Stimulated activated CD4-positive, alpha-beta T cell treated with anti-CD3 and anti-CD28 coated beads, Interleukin-2, amount 100 ng/mL, for 24 hours (primary cell): ENCODE measurements at places on chromosomes 12 and 14.
A peak's percentile ranks its signal among the peaks of the same experiment; 100 is the strongest.

GRCh38 chr12:59056966-59057365 lies 136.7 kb upstream of the LRIG3 start:
- DNase-seq = no peak

DNA sequence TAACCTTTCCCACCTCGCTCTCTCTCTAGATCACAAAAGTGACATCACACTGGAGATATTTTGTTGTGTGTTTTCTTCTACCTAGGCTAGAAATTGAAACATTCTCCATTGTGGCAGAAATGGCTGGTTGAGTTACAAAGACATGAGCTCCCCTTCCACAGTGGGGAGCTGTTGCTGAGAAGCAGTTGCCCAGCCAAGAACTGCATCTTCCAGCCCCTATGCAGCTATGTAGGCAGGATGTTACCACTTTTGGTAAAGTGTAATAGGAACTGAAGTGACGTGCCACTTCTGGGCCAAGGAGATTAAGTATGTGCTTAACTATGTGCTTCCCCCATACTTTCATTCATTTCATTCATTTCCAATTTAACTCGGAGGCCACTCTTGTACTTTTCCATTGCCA lies 138.7 kb upstream of the E2F7 start:
- DNase-seq = no peak

DNA sequence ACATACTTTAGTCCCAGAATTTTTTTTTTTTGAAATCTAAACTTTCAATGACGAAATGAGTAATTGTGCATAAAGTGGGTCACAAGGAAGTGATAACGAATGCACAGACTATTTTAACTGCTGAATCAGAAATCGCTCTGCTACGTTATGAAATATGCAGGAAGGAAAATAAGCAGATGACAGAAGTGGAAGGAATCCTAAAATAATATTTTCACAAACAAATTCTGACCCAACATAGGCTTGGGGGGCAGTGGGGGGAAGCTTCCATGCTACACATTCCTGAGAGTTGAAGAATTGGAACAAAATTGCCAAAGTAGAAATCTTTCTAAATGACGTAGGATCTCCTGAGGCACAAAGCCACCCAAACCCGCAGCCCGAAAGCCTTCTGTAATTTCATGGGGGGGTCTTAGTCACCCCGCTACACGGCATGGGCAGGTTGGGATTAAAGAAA lies 89.6 kb downstream of the ARF6 start:
- DNase-seq = no peak

DNA sequence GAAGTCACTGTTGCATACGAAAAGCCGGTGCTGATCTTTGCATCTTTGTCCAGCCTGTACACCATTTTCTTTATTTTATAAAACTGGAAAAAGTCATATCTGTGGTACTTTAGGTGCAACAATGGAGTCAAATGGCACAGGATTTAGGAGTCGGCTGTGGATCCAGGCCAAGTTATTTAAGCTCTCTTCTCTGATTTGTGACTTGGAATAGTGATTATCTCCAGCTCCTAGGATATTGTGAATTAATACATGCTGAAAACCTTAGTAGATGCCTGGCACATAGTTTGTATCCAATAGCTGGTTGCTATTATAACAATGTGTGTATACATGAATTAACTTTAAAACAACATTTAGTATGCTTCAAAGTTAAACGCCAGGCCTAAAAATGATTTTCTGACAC lies 6.2 kb upstream of the CCER1 start:
- no peak for DNase-seq

- no peak for DNase-seq
Measured at GRCh38 chr14:29805415-29806123, 122.1 kb downstream of the PRKD1 start.

GRCh38 chr12:99311373-99311772 lies 336.2 kb upstream of the GARIN6 start:
- no peak for DNase-seq

GRCh38 chr12:38409511-38409910 lies 92.9 kb downstream of the ALG10B start:
- no peak for DNase-seq

- no peak for DNase-seq
Measured at GRCh38 chr14:50922803-50923202, 21.5 kb downstream of the PYGL start.

- DNase-seq = no peak
Measured at GRCh38 chr12:26119391-26119989, 5.3 kb downstream of the BHLHE41 start.

- DNase-seq = no peak
Measured at GRCh38 chr14:31944256-31945073, 132.6 kb upstream of the ARHGAP5 start.

- no peak for DNase-seq
Measured at GRCh38 chr12:54497883-54498282, 331 bp downstream of the NCKAP1L start.

DNA sequence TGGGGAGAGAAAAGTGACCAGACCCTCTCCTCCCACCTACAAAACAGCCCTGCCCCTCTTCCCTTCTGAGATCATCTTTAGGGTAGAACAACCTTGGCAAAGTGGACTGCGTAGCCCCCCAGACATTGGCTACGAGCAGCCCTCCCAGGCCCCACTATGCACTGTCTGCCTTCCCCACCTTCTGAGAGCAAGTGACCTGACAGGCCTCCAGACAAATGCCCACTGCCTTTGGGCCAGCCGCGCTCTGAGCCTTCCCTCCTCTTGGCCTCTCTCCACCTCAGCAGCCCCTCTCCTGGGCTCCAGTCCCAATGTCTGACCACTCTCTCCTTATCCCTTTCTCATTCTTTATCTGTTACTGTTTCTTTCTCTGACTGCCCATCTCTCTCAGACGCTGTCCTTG lies 46.5 kb upstream of the CCND2 start:
- DNase-seq = no peak

DNA sequence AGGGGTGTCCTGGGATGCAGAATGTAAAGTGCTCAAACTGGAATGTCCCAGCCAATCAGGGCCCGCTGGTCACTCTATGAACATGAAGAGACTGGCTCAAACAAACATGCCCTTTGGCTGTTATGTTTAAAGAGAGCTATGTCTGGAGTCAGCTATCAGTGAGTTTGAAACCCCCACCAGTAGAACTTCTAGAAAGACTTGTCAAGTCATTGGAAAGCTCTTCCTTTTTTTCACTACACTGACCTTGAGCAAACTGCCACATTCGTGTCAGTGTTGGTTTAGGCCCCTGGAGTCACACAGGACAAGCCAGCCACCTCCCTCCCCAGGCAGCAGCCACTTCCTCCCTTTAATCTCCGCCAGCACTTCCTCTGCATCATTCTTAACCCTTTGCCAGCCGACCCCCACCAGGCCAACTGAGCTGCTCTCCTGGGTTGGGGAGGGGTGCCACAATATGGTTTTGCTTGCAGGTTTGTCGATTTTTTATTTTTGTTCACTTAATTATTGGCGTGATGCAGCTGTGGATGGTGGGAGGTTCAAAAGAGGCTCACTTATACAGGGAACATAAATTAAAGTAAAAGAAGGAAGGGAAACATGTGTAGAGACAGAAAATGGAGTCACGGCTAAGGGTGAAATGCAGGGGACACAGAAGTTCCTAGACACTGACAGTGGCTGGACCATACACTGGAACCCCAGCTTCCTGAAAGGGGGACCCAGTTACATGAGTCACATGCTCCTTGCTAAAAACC lies 25.3 kb downstream of the CMKLR1 start:
- DNase-seq = peak; percentile 5

DNA sequence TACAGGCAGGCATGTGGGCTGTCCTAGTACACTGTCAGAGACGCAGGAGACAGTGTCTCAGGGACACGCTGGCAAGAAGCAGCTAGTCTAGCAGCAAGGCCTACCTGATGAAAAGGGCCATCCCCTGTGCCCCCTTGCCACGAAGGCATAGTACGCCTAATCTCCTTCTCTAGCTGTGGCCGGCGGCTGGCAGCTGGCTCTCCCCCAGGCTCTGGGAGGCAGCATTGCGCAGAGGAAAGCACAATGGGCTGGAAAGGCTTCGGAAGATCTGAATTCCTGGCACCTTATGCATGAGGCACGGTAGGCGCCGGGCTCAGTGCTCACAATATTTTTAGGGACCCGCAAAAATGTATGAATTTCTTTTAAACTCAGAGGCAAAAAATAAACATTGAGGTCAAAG lies 16.0 kb upstream of the PLEKHH1 start:
- no peak for DNase-seq

- DNase-seq = no peak
Measured at GRCh38 chr14:89746654-89747053, 207.9 kb downstream of the EFCAB11 start.

DNA sequence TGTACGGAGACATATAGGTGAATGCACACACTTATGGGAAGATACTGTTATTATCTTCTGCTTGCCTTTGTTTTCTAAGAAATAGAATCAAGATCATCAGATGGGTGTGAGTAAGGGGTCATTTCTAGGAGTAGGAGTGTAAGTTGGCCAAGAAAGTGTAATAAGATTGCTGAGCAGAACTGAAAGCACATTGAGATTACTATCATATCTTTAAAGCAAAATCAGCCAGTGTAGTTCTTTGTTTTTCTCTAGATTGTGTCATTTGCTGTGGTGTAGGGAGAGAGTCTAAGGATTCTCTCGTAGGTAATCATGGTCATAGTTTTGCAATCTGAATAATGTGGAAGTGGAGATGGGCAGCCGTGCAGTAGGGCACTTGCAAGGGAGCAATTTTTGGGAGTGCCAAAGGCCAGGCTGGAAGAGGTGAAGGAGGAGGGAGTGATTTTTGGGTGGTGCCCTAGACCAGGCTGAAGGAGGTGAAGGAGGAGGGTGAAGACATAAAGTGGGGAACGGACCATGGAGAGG lies 131.6 kb downstream of the RGS6 start:
- no peak for DNase-seq

DNA sequence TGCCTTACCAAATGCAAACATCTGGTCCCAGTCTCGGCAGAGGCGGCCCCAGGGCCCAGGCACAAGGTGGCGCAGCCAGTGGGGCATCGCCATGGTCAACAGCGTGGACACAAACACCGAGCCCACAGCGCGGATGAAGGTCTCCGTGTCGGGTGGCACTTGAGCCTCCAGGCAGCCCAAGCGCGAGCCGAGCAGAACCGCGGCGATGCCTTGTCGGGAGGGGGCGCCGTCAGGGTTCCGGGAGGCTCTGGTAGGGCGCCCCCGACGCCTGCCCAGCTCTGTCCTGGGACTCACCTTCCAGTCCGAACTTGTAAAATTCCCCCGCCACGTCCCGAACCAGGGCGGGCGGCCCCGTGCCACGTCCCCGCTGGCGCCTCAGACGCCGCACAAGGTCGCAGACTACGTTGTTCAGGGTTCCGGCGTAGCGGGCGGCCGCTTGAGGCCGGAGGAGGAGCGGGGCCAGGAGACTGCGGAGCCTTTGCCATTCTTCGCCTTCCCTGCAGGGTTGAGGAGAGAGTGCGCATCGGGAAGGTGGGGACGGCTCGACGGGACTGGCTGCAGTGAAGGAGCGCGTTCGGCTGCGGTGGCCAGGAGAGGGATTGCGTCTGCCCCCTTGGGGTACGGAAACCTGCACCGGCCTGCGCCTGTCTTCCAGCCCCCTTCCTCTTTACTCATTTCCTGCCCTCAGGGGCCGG lies 1.7 kb downstream of the CYP27B1 start:
- DNase-seq = peak; percentile 74

- no peak for DNase-seq
Measured at GRCh38 chr12:5945071-5946008, at the start of gene ANO2. Gene ANO2, minus strand, starts transcription at chr12:5945259. Its CDS starts 42 bp downstream, at chr12:5945217.

DNA sequence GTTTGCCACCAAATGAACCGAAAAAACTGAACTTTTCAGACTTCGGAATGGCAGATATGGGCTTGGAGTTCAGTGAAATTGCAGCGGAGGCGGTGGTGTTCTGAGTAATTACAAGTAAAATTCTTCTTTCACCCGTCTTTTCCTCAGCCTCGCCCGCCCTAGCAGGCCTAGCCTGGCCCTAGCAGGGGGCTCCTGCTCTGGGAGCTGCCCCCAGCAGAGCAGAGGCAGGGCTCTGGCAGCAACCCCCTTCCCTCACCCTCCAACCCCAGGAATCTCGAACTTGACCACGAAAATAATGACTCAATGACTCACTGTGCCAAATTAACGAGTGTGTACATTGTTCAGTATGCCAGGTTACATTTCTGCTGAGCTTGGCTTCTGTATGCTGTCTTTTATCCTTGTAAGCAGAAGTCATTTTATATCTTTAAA lies 1.1 kb downstream of the PAPLN start:
- no peak for DNase-seq

GRCh38 chr14:88252498-88252897 lies 70.6 kb downstream of the KCNK10 start:
- DNase-seq = no peak

- no peak for DNase-seq
Measured at GRCh38 chr12:123497065-123497464, 36.5 kb downstream of the RILPL1 start.

GRCh38 chr12:65606008-65606766 lies 218.1 kb upstream of the HMGA2 start:
- no peak for DNase-seq

DNA sequence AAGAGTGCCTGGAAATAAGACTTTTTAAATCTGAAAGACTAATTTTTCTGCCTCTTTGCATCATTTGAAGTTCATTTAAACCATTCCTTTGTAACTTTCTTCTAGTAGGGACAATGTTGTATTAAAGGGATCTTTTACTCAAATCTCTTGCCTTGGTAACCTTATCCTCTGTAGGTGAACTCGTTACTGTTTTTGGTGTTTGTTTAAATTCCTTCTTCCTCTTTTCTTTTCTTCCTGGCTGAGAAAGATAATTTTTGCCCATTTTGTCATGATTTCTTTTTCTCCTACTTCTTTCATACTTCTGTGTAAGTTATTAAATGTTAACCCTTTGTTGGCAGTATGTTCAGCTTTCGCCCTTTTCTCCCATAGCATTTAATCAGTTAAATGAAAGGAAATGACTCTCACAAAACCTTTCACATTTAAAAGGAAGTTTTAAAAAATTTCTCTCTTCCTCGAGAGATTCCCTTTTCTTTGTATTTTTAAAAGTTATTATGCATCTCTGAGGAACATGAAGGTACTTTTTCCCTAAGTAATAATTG lies 10.3 kb downstream of the VEZT start:
- DNase-seq = no peak

DNA sequence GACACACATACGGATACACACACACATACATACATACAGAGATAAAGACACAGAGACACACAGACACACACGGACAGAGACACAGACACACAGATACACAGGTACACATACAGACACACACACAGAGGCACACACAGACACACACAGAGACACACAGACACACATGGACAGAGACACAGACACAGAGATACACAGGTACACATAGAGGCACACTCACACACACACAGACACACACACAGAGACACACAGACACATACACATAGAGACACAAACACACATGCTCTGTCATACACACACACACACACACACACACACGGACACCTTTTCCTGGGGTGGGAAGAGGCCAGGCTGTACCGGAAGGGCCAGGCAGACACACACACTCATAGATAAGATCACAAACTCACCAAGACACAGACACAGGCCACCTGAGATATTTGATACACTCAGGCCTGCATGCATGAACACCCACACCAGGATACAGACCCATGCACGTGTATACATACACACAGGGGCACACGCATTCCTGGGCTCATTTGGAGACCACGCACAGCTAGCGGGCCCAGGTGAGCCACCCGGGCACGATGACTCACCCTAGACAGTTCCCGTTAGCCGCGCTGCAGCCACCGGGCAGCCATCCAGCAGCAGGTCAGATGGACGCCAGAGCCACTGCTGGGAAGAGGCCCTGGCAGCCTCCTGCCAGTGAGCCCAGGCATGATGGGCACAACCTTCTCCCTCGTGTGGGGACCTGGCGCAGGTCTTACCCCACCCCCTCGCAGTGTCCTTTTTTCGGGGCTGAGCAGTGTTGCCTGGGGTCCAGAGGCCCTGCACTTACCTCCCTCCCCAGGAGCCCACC lies 1.8 kb upstream of the AHNAK2 start:
- DNase-seq = no peak
